ENCODE measurements at places on chromosomes 1 and 21.
A peak's percentile ranks its signal among the peaks of the same experiment; 100 is the strongest.

DNA sequence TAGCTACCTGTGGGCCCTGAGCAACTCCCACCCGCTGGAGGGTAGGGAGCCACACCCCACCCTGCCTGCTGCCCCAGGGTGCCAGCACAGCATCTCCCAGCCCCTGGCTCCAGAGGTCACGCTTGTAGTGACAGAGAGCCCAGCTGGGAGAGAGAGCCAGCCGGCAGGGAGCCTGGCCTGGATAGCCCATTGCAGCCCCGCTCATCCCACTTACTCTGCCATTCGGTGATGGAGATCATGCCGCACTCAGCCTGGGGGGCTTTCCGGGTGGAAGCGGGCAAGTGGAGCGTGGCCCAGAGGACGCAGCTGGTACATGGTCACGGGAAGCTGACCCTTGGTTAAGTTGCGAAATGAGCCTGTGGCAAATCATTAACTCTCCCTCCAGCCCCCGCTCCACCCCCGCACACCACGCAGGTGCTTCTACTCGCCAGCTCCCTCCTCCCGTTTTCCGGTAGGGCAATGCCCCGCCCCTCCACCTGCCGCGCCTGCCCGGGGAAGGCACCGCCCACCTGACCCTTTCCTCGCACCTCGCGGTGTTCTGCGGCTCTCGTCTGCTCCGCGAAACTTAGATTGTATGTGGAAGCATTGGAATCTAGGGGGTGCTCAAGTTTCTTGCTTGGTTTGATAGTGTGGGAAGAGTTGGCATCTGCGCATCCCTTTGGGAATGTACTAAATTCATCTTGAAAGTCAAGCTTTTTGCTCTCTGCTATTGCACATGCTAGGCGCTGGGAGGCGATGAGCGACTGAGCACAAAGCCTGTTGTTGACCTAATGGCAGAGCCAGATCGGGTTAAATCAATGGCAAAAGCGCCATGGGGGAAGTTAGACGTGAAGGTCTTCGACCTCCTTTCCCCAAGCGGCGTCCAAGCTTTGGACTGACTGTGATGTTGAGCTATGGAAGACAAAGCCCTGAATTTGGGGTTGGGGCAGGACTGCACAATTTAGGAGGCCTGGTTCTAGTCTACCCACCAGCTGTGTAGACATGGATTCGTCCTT, at the start of gene GOLT1A:
Gene GOLT1A (minus strand): TSS at position 321 of the 995 bp plus-strand sequence. CDS start 82 bp downstream, at position 239.
- DNase-seq = peak; percentile 83

DNA sequence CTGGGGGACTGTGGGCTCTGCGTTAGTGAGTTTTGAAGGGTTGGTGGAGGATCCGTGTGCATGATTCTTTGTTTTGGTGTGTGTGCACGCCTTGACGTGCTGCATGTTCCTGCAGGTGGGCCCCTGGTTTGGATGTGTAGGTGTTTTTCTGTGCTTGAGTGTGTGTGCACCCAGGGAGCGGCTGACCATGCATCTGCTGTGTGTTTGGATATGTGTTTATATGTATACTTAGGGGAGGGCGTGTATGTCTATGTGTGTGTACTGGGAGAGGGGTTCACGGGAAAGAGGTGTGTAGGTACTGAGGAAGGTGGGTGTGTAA, 1.1 kb downstream of the VANGL2 start:
- DNase-seq = no peak

GRCh38 chr1:12567288-12567819, 50.7 kb downstream of the DHRS3 start:
- DNase-seq = no peak

DNA sequence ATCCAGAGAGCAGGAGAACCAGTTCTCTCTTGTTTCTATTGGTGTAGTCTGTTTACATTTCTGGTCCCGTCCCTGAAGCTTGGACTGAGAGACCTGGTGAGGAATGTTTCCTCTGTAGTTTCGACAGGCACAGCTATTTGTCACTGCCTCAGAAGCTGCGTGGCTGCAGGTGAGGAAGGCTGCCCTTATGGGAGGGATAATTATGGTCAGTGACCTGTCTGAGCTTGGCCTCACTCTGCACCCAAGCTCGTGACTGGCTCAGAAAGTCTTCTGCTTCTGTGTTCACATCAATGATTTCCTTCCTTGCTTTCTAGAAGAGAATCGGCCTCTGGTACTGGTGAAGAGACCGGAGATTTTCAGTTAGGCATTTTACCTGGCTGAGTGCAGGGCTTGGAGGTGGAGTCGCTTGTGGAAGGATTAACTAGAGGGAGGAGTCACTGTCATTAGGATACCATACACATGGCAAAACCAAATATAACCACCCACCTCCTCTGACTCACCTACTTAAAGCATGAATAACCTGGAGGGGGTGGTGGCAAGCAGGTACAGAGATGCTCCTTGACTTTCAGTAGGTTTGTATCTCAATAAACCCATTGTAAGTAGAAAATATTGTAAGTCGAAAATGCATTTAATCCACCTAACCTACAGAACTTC, 19.9 kb upstream of the WDR26 start:
- DNase-seq = no peak

- peak; percentile 75 for DNase-seq
Measured at GRCh38 chr1:23169727-23170335, 1.2 kb upstream of the LUZP1 start.

- DNase-seq = no peak
Measured at GRCh38 chr21:35336534-35336933, 287.4 kb upstream of the RUNX1 start.

DNA sequence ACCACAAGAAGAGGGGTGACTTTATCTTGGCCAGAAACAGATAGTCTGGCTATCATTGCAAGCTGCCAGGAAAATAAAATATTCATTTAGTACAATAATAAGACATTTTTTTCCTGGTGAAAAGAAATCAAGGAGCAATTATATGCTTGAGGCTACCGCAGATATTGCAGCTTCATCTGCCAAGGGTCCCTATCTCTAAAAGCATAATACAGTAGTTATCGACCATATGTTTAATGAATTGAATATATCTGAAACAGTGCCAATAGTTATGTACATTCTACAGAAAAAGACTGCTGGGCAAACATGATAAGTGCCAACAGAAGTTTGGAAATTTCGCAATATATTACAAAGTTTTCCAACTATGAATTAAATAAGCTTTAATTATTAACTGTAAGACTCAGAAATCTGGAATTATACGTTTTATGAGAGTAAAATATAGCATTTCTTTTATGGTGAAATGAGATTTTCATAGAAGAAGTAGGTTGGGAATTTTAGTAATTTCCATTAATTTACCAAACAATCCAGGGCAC, 561.1 kb upstream of the ZP4 start:
- no peak for DNase-seq

GRCh38 chr21:35792569-35793305, 267.6 kb downstream of the SETD4 start:
- peak; percentile 6 for DNase-seq

DNA sequence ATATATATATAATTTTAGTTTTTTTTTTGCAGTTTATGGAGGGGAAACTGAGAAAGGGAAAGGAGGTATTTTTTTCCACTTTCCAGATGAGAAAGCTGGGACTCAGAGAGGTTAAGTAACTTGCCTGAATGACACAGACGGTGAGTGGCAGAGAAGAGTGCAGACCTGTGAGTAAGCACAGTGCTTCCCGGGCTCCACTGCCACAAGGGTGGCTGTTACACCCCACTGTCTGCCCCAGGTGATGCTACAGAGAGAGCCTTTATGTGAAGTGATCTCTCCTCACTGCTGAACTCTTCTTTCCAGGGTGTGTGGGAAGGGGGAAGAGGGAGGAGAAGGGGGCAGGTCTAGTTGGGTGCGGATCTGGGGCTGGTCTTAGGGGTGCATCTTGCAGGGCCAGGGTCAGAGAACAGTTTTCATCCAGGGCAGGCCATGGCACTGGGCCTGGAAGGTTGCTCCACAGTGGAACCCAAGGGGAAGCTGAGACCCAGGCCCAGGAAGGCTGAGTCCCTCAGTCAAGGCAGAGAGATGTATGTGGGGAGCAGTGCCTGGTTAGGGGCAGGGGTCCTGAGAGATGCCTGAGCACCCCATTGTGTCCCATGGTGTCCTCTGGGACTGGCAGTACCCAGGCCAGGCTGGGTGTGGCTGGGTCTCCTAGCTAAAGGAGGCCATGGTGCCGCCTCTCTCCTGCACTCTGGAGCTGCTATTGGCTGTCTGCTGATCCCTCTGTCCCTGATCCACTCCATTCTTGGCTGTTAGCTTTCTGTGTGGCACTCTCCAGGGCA, 357.5 kb downstream of the PTPRU start:
- DNase-seq = no peak

DNA sequence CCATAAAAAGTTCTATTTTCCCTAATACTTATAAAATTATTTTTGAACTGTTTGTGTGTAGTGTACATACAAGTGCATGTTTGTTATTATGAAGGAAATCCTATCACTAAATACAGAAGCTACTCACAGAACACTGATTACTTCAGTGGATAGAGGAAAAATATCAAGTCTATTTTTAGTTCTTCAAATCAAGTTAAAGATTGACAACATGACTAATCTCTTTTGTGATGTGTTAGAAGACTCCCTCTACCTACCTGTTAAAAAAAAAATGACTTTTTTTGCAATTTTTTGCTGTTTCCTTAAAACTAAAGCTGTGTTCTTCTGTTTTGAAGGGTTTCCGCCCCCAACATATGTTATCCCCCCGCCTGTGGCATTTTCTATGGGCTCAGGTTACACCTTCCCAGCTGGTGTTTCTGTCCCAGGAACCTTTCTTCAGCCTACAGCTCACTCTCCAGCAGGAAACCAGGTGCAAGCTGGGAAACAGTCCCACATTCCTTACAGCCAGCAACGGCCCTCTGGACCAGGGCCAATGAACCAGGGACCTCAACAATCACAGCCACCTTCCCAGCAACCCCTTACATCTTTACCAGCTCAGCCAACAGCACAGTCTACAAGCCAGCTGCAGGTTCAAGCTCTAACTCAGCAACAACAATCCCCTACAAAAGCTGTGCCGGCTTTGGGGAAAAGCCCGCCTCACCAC, 45.5 kb downstream of the NCF2 start:
- no peak for DNase-seq

DNA sequence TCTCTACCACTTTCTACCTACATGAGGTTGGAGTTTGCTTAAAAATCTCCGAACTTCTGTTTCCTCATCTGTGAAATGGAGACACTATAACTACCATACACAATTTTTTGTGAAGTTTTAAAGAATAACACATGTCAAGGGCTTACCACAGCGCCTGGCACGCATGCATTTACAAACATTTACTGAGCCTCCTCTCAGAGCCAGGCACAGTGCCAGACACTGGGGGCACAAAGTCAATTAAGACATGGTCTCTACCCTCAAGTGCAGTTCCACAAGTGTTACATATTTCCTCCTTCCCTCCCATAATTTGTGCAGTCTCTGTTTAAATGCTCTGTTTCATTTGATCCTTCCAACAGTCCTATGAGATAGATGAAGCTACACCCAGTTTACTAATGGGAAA, 356.4 kb upstream of the ESRRG start:
- DNase-seq = no peak

DNA sequence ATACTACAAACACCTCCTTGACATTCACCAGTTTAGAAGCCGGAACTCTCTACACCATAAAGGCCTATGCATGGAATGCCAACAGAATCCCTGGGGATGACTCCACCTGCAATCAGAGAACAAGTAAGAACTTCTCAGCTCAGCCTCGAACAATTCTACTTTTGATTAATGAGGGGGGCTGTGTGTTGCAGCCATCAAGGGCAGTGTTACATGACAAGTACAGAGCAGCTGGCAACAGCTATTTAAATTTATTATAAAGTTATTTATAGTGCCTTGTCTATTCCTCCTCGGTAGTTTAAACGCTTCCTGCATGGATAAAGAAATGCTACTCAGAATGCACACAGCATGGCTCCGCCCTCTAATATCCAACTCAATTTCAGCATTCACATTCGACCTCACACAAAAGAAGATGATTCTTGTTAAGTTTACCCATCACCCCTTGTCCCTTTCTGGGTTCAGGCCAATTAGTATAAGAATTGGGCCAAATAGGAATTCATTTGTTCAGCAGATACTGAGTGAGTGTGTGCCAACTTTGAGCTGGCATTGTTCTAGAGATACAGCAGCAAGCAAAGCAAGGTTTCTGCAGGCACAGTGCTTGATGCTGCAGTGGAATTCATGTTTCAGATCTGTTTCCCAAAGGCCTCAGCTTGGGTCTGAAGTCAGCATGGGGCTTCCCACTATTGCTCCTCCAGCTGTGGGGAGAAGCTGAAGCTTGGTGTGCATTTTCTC, 6.4 kb downstream of the FNDC7 start:
- no peak for DNase-seq

DNA sequence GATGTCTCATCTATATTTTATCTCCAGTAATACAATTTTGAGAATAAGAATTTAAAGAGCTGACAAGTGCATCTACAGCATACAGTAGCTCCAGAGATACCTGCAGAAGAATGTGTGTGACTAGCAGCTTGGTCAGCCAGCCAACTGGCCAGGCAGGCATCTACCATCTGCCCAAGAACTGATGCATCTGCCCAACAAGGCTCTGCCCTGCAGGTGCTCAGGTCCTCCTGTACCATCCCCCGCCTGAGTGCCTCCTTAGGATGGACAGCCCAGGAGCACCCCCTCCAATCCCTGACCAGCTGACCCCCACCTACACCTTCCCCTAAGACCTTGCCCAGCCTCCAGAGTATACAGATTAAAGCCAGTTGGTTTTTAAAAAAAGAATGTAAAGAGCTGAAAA, 30.3 kb downstream of the TMEM69 start:
- no peak for DNase-seq
